ENCODE measurements at places on chromosomes 2 and 18.

DNA sequence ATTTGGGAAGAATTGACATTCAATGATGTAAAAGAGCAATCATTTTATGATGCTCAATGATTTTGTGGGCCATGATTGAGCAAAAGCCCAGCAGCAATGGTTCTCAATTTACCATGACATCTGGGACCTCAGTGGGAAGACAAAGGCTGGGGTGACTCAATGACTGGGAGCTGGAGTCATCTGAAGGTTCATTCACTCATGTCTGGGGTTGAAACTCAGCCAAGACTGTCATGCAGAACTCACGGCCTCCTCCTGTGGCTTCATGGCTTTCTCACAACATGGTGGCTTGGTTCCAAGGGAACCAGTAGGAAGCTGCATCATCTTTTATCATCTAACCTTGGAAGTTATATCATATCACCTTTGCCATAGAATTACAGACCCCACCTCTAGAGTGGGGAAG, 45.1 kb upstream of the CD226 start:
- no peak for DNase-seq

DNA sequence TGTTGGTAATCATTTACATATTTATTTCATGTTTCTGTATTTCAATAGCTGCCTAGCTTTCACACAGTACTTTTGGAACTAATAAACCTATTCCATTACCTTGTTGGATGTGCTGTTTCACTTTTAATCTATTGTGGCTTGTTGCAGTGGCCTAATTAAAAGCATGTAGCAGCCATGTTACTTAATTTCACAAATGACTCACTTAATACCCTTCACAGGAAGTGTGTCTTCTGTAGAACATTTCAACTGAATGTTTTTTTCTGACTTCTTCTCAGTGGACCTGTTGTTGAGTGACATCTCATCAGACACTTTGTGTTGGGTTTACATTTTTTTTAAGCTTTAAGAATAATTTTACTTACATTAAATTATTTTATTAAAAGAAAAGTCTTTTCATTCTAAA, 260.5 kb upstream of the THUMPD2 start:
- DNase-seq = no peak

DNA sequence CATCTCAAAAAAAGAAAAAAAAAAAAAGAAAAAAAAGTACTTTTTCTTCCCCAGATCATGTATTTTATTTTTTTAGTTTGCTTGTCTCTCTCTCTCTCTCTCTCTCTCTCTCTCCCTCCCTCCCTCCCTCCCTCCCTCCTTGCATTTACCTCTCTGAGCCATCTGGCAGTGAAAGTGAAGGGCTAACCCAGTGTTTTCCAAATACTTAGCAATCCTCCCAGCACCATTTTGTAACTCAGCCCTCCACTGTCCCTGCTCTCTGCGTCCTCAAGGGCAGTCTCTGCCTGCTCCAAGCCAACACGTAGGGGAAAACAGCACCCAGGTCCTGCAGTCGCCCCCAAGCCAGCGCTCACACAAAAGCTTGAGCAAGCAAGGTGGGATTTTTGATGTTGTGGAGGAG, 19.6 kb upstream of the TEX44 start:
- no peak for DNase-seq

DNA sequence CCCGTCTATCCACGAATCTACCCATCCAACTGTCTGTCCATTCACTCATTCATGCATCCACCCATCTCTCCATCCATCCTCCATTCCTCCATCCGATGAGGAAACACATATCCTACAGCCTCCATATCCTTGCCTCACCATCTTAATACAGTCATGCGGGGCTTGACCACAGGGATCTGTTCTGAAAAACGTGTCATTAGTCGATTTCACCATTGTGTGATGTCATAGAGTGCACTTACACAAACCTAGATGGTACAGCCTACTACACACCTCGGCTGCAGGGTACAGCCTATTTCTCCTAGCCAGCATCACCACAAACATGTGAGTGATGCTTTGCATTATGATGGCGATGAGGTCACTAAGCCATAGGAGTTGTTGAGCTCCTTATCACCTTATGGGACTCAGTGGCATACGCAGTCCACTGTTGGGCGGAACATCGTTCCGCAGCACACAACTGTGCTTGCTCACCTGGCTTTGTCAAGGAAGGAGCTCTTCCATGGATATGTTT, 1.9 kb upstream of the NT5DC4 start:
- DNase-seq = no peak

GRCh38 chr2:216679658-216680024, 15.7 kb downstream of the IGFBP5 start:
- DNase-seq = no peak

DNA sequence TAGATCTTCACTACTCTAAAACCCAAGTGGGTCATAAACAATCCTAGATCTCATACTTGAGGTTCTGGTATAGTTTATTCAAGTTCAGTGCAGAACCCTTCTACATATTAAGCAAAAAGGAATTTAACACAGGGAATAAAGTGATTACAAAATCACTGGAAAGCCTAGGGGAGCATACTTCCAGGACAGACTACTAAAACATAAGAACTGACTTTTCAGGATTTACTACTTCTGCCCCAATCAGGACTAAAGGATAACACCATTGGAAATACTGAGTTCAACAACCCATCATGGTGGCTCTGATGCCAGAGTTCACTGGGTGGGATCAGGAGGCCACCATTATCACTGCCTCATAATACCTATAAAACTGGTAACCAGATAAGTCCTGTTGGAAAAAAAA, 123.6 kb downstream of the DNAH7 start:
- no peak for DNase-seq

GRCh38 chr18:8976606-8977005, 125.9 kb upstream of the NDUFV2 start:
- DNase-seq = no peak

DNA sequence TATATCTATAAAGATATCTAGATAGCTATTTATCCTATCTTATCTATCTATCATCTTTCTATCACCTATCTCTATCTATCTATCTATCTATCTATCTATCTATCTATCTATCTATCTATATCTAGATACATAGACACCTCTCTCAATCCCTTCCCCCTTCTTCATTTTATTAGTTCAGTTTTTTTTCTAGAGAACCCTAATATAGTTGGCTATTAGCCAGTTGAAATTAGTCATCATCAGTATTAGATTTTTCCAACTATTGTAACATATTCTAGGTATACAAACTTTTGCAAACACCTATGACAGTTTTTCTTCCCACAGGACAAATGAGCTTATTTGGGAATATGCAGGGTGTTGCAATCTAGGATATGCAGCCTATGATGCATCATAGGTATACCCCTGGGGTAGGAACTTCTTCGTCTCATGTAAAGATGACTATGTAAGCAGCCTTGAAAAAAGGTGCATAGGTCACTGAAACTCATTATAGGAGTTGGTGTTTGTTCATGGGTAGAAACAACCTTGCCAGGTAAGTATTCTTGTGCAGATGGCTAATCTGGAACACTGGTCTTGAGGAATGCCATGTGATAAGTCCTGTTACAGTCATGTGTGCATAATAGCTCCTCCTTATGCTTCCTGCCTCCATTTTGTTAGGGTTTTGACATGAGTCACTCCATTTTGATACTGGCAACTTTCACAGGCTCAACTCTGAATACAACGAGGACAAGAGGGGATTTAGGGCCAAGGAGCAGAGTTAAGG, 160.7 kb upstream of the ZSWIM2 start:
- no peak for DNase-seq

GRCh38 chr18:26215247-26215970, 10.8 kb upstream of the TAF4B start:
- no peak for DNase-seq

- DNase-seq = no peak
Measured at GRCh38 chr2:205539603-205540002, 142.7 kb upstream of the NRP2 start.

GRCh38 chr2:231604101-231604684, 11.5 kb downstream of the TEX44 start:
- no peak for DNase-seq

- DNase-seq = no peak
Measured at GRCh38 chr18:212780-213179, 54.4 kb downstream of the USP14 start.

DNA sequence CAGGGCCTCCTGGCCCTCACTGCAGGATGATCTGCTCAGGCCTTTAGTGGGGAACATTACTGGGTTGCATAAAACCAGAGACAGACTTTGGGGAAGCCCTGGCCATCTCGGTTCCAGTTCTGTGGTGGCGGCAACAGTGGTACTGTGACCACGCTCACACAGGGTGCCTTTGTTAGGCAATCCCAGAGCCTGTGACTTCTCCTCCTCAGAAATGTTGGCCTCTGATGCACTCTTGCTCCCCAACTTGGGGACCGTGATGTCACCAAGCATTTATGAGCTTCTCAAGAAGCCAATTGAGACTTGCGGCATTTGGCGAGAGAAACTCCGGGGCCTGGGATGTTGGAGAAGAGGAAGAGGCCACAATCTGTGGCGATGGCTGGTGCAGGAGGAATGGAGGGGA, 80.9 kb upstream of the PKDCC start:
- no peak for DNase-seq
